ENCODE measurements at places on chromosomes 11 and 22.

- no peak for DNase-seq
Observed at GRCh38 chr22:31872209-31872608, 72.1 kb upstream of the YWHAH start.

DNA sequence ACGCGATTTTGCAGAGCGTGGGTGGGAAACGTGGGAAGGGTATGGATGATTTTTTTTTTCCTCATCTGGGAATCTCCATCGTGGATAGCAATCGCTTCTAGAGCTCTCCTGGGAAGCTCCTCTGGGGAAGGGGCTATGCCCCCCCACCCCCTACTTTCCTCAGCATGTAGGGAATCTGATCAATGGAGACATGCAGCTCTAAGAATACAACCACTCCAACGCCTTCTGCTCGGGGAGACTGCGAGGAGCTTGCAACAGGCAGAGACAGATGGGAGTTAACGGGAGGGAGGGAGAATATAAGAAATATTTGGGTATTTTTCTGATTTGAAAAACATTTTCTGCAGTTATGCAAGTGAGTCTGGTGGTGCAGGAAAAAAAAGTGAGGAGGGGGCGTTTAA lies 104.6 kb upstream of the HSD17B12 start:
- DNase-seq: no peak

GRCh38 chr22:30867746-30868662 lies 100.6 kb downstream of the MORC2 start:
- no peak for DNase-seq

DNA sequence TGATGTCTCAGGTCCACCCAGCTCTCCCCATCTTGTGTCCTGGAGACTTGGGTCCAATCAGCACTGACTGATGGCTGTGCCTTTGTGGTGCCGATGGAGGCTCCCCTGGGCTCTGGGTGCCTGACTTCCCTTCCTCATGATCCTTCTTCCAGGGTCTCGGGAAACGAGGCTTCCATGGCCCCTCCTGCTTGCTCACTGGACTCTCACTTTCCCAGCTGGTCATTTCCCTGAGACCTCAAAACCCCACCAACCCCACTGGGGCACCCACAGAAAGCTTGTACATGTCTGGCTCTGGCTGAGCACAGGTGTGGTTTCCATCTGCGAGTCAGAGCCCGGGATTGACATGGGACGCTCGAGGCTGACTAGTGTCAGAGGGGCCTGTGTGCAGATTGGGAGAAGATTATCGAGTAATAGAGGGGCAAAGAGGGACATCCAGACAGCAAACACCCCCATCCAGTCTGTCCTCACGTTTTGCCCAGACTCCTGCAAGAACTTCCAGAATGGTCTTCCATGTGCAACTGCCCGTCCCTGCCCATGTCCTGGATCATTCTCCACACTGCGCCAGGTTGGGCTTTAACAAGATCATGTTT lies 15.1 kb downstream of the APOL1 start:
- no peak for DNase-seq

DNA sequence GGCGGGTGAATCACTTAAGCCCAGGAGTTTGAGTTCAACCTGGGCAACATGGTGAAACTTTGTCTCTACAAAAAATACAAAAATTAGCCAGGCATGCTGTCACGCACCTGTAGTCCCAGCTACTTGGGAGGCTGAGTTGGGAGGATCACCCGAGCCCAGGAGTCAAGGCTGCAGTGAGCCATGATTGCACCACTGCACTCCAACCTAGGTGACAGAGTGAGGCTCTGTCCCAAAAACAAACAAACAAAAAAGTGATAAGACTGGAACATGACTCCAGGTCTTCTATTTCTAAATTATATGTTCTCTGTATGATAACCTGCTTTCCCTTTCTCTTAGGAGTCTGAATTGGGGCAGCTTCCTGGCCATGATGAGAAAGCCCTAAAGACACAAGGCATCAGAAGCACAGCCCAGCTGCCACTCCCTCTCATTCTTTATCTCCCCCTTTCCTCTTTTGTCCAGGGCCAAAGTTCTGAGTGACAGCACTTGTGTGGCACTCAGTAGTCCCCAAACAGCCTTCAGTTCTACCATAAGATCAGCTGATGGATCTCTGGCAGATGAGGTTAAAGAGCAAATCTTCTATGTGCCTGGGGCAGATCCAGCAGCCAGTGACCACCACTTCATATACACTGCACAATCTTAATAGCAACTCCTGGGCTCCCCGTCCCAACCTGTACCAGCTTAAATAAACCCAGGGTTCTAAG lies 136.0 kb downstream of the C11orf58 start:
- no peak for DNase-seq

DNA sequence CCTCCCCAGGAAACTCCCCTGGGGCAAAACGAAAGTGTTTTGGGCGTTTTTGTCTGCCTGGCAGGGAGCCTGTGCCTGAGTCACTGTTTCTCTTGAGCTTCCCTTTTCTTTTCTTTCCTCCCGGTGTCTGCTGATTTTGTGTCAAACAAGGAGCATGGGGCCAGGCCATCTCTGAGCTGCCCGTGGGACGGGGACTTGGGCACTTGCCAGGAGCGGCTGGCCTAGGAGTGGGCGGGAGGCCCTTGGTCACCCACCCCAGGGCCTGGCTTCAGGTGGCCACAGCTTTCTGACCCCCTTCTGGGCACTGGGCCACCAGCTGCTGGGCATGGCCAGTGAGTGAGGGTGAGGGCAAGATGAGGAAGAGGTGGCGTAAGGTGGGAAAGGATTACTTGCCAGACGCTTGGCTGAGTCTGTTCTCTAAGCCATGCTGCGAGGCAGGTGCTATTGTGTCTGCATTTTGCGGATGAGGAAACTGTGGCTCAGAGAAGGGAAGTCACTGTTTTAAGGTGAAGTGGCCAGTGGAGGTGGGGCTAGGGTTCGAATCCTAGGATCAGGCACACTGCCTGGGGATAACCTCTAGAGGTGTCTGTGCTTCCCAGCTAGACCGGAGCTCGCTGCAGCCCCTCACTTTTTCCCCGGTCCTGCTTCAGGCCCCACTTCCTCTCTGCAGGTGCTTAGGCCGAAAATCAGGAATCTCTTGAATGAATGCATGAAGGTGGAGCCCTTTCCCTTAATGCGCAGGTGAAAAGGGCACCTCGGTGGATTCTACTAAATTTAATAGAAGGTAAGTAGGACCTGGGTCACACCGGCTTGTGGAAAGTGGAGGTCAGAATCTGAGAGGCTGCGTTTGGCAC lies 7.8 kb upstream of the NFAM1 start:
- DNase-seq: no peak

DNA sequence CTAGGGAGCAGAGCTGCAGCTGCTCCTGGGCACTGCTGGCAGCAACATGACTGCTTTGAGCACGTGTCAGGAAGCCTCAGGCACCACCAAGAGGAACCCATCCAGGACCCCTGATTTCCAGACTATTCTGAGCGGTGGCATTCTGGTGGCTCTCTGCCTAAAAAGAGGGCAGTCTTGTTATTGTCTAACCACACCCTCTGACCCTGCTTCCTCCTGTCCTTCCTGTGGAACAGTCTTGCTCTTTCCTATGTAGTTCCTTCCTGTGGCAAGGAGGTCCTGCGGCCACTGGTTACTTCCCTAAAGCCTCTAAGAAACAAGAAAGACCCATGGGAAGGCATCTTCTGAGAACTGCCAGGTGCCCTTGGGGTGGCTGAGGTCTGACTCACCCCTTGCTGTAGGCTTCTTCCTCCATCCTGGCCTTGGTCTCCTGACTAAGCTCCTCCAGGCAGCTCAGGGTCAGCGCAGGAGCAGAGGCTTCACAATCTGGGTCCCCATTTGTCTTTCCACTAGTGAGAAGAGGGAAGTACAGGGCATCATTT lies 13.1 kb upstream of the LYVE1 start:
- no peak for DNase-seq

GRCh38 chr11:66834943-66835342 lies 8.3 kb upstream of the RCE1 start:
- DNase-seq: no peak

- DNase-seq: no peak
Observed at GRCh38 chr22:38844315-38845003, 631 bp upstream of the NPTXR start.

- DNase-seq: no peak
Observed at GRCh38 chr22:27163162-27164137, 506.1 kb downstream of the MIAT start.

DNA sequence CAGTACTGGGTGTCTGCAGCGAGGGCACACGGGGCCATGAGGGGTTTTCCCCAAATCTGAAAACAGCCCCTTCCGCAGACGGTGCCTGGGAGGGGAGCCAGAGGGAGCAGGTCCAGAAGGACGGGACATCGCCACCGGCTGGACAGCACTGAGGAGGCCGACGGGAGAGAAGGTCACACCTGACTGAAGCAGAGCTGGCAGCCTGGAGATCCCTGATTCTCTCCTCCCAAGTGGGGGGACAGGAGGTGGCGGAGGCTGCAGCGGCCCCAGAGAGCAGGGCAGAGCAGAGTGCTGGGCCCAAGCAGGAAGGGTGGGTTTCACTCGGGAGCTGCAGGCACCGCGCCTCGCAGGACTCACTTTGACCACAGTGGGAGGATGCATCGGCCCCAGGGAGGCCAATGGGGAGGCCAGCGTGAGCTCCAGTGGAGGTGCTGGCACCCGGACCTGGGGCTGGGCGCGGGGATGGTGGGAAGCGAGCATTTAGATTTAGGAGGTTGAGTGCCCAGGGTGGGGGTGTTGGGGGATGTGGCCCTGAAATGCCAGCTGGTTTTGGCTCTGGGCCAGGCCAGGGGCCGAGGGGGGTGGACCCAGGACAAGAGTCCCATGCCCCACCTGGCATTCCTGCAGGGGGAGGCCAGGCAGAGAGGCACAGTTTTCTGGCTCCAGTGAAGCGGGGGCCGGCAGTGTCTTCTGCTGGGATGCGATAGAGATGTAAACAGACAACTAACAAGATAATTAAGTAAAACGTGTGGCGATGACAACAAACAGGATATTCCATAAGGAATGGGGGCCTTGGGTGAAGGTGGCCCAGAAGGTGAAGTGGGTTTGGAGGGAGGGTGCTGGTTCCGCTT lies 92.3 kb upstream of the FGF3 start:
- no peak for DNase-seq

DNA sequence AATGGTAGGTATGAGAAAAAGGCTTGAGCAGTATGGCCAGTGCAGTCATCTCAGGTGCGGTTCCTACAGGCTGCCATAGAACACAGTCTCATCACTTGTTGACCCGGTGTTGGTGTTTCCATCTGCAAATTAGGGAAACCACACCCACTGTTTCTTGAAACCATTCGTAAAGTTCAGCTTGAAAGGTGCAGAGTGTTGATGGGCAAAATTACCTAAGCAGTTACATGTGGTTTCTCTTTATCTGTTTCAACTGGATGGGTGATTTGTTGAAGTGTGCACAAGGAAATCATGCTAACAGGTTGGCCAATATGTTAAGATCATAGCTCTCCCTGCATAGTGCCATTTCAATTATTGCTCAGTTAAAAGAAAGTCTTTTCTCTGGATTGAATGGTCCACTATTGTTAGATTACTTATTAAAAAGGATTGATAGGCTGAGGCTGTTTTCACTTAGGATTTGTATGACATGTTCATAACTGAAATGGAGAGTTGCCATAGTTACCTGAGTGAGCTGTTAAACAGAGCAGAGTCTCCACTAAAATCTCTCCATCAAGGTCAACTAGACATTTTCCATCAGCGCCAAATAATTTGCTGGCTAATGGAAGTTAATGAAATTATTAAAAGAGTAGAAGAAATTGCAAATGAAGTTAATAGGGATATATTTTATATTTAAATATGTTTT lies 203.1 kb upstream of the MTMR2 start:
- DNase-seq: no peak

GRCh38 chr11:120918257-120918656 lies 105.6 kb upstream of the TBCEL start:
- DNase-seq: no peak

DNA sequence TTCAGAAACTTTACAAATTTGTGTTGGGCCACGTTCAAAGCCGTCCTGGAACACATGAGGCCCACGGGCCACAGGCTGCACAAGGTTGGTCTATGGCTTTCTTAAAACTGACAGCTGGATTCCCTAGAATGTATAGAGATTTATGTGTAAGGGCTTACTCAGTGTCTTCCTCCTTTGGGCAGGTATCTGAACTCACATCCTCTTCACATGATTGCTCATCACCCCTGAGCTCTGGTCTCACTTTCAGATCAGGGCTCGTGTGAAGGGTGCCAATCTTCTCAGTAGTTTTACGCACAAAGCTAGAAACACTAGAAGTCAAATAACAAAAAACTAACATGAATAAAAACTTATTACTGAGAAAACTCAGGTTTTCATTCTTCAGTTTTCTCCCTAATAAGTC lies 27.1 kb downstream of the HPS5 start:
- DNase-seq: no peak

GRCh38 chr11:45917286-45917622 lies 423 bp downstream of the PEX16 start:
- no peak for DNase-seq

DNA sequence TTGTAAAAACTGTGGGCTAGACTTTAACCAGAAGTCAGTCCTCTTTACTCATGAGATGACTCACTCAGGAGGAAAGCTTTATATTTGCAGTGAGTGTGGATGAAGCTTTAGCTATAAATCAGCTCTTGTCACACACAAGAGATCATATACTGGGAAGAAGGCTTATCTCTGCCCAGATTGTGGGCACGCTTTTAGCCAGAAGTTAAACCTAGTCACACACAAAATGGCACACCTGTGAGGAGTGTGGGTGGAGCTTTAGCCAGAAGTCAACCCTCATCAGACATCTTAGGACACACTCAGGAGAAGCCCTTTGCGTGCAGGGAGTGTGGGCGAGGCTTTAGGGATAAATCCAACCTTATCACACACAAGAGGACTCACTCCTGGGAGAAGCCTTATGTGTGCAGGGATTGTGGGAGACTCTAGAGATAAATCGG lies 706.9 kb upstream of the LUZP2 start:
- no peak for DNase-seq

DNA sequence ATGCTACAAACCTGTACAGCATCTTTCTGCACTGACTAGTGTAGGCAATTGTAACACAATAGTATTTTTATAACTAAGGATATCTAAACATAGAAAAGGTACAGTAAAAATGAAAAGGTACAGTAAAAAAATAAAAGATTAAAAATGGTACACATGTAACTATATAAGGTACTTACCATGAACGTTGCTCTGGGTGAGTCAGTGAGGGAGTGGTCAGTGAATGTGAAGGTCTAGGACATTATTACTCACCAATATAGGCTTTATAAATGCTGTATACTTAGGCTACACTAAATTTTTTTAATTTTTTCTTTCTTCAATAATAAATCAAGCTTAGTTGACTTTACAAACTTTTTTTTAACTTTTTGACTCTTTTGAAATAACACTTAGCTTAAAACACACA lies 59.9 kb downstream of the EIF3M start:
- no peak for DNase-seq

- no peak for DNase-seq
Observed at GRCh38 chr22:41557401-41558240, 3.2 kb upstream of the CSDC2 start.

DNA sequence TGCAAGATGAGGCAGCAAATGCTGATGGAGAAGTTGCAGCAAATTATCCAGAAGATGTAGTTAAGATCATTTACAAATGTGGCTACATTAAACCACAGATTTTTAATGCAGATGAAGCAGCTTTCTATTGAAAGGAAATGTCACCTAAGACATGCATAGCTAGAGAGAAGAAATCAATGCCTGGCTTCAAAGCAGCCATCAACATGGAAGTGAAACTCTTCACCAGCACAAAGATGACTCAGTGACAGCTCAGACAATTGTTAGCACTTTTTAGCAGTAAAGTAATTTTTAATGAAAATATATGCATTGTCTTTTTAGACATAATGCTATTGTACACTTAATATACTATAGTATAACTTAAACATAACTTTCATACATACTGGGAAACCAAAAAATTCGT lies 71.4 kb downstream of the FANCF start:
- no peak for DNase-seq
